ENCODE measurements at places on chromosomes 13 and 19.

GRCh38 chr13:84077271-84077670, 195.0 kb upstream of the SLITRK1 start:
- DNase-seq = no peak

DNA sequence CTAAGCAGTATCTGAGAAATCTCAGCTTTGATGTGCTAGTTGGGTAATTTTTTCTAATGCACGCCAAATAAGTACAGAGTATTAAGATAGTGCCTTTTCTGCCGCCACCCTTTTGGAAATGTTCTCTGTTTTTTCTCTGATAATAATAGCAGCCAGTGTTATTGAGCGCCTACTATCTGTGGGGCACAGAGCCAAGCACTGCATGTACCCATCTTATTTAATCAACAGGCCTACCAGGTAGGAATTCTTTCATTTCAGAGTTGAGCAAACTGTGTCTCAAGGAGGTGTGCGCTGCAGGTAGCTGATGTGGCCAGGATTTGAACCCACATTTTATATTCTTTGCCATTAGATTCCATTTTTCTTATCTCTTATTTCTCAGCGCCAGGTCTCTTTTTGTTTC, 1.4 kb downstream of the EPN1 start:
- DNase-seq = no peak

DNA sequence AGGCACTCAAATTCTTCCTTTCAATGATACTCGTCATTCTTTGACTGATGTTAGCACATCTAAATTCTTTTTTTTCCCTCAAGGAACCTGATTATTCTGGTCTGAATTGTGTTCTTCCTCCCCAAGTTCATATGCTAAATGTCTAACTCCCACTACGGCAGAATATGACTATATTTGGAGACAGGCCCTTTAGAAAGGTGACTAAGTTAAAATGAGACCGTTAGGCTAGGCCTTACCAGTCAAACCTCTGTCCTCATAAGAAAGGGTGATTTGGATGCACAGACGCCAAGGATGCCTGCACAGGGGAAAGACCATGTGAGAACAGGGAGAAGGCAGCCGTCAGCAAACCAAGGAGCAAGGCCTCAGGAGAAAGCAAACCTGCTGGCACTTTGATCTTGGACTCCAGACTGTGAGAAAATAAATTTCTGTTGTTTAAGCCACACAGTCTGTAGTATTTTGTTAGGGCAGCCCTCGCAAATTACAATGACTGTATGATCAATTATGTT, 13.1 kb upstream of the FOXO1 start:
- no peak for DNase-seq

DNA sequence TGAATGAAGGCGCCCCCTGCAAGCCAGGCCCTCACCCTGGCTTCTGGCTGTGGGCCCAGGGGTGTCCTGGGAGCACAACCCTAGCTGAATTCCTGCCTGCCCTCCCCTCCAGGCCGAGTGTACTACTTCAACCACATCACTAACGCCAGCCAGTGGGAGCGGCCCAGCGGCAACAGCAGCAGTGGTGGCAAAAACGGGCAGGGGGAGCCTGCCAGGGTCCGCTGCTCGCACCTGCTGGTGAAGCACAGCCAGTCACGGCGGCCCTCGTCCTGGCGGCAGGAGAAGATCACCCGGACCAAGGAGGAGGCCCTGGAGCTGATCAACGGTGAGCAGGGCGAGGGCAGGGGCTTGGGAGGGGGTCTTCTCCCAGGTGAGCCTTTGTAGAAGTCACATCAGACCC, 3.2 kb downstream of the PIN1 start:
- no peak for DNase-seq

GRCh38 chr19:940591-941291, 14.9 kb downstream of the ARID3A start:
- DNase-seq = no peak

- no peak for DNase-seq
Observed at GRCh38 chr13:105240371-105240770, 1295.1 kb downstream of the EFNB2 start.

DNA sequence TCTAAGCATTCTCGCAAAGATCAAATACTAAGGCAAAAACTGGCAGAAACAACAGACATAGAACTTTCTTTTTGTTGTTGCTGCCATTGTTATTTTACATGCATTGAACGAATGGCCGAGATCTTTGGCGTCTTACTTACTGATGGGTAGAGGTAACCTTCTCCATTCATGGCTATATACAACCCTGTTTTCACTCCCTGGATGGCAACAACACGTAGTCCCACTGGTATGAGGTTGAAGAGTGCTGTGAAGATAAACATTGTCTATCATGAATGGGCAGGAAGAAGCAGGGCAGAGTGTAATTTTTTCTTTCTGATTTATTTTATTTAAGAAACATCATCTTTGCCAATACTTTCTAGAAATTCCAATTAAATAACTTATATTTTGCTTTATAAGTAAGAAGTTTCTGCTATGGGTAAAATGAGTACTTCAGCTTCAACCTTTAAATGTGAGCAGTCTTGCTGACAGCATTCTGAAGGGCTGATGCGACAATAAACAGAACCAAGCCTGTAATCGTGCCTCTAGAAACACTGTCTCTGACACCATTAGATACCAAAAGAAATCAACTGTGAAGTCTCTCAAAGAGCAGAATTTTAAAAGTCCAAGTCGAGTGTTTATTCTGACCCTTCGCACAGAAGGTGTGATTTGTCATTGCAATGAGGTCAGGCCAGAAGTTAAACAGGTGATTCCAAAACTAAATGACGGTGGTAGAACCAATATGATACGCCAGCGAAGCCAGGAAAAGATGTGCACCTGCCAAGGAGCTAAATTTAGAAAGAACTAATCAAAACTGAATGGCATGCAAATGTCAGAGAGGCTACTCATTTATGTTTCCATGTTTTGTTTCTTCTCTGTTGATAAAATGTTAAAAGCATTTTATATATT, 416.4 kb downstream of the ITGBL1 start:
- DNase-seq = no peak

GRCh38 chr19:57302020-57302465, 18.2 kb upstream of the ZNF543 start:
- DNase-seq = no peak

DNA sequence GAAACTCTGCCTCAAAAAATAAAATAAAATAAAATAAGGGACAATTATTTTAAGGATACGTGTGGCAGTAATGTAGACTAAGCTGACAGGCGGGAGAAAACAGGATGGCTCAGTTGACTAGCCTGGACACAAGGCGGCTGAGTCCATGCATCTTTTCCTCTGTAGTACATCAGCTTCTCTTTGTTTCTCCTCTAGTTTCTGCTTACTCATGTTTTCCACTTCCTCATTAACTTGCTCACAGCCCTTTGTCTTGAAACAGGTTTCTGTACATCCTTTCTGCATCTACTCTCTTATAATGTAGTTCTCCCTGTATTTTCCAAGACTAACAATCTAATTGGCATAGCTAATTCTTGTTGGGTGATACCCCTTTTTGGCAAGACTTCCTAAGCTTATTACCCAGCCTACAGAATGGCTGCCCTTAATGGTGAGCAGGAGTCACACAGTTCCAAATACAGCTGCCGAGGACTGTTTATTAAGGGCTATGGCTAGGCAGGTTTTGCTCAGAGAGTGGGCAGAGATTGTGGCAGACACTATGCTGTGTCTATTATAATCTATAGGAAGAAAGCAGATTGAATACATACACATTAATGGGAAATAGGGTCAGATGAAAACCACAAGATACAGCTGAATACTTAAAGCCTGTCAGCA, 58.7 kb upstream of the KLF5 start:
- DNase-seq = no peak
